ENCODE measurements at places on chromosomes 2 and 18.

GRCh38 chr2:111139637-111140317 lies 19.1 kb downstream of the BCL2L11 start:
- DNase-seq = no peak

- DNase-seq = no peak
Observed at GRCh38 chr2:50712569-50712968, 319.4 kb downstream of the NRXN1 start.

- no peak for DNase-seq
Observed at GRCh38 chr18:39724652-39725051, 2159.1 kb upstream of the CELF4 start.

- DNase-seq = no peak
Observed at GRCh38 chr2:201244829-201245228, 15.5 kb upstream of the CASP8 start.

GRCh38 chr18:62037012-62037742 lies 144.4 kb upstream of the RNF152 start:
- DNase-seq = no peak

- DNase-seq = no peak
Observed at GRCh38 chr2:121038431-121038830, 246.6 kb downstream of the TFCP2L1 start.

GRCh38 chr2:199449956-199450355 lies 7.8 kb downstream of the SATB2 start:
- DNase-seq = no peak

GRCh38 chr2:237300739-237301138 lies 113.2 kb downstream of the COL6A3 start:
- DNase-seq = no peak

DNA sequence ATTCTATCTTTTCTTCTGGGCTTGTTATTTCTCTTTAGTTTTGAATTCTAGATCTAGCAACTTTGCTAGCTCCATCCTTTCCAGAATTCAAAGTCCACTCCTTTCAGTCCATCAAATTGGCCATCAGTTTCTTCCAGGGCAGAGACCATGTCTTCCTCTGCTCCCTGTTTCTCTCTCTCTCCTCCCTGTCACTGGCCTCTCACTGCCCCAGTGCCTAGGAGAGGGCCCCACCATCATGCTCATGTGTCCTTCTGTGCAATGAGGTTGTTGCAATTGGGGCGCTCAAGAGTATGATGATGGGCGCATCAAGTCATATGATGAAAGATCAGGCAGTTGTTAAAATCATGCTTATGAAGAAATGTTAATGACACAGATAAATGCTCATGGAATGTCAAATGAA lies 159.2 kb upstream of the HS6ST1 start:
- DNase-seq = no peak

- DNase-seq = no peak
Observed at GRCh38 chr2:65922030-65922429, 489.6 kb upstream of the SPRED2 start.

DNA sequence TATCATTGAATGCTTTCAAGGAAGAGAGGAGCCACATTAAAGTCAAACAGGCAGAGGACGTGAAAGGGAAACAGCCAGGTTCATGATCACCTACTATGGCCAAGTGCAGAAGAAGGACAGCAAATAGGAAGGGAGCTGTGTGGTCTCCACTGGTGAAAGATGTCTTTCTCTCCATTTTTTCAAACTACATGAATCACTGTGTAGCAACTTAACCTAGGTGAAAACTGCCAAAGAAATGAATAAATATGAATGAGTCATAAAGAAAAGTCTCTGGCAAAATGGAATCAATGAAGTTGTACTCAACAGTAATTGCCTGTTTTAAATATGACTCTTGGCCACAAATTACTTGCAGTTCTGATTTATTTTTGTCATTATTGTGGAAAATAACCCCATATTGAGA lies 452.6 kb upstream of the PKDCC start:
- no peak for DNase-seq

DNA sequence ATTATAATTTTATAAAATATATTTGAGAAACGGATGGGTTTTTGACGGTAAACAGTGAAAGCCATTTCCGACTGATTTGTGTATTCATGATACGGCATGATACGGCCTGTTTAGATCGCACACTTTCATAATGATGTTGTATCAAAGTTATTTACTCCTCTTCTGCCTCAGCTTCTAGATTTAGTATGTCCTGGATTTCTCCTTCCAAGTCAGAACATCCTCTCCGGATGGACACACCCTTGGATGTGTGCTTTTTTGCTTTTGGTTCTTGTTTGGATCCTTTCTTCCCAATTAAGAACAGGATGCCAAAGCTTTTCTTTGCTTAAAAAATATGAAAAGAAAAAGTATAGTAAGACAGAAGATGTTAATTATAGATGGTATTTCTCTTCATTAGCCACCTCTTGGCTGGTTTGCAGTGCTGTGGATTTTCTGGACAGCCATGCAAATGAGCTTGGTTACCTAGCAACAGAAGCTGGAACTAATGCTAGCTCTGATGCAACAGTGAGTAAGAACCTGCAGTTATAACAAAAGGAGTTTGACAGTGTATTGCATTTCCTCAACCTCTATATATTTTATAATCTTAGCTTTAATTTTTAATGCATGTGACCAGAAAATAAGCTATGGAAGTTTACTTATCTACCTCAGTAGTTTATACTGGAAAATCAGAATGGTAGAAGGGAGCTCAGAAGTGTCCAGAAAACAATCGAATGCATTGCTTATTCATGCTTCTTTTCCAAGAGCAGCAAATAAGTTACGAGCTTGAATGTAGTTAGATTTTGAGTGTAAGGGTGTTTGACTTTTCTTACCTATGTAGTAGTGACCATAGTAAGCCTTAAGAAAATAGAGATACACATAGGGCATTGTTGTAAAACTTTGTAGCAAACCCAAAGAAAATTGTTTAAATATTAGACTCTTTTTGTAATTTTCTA lies 27.9 kb downstream of the RMND5A start:
- peak; percentile 37 for DNase-seq

- DNase-seq = no peak
Observed at GRCh38 chr2:131521961-131522781, 5.5 kb upstream of the CCDC74A start.

DNA sequence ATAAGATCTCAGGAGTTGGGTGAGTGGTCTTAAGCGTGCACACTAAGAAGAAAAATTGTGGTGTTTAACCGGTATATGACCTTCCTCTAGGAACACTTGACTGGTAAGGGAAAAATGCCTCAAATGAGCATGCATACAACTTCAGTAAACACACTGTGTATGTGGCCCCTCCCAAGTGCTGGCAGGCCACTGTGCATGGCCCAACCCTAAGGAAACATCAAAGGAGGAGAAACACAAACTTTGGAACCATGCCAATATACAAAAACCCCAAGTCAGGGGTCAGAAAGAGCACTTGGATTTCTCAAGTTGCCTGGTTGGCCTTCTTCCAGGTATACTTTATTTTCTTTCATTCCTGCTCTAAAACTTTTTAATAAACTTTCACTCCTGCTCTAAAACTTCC lies 308.9 kb upstream of the LRRTM4 start:
- DNase-seq = no peak

DNA sequence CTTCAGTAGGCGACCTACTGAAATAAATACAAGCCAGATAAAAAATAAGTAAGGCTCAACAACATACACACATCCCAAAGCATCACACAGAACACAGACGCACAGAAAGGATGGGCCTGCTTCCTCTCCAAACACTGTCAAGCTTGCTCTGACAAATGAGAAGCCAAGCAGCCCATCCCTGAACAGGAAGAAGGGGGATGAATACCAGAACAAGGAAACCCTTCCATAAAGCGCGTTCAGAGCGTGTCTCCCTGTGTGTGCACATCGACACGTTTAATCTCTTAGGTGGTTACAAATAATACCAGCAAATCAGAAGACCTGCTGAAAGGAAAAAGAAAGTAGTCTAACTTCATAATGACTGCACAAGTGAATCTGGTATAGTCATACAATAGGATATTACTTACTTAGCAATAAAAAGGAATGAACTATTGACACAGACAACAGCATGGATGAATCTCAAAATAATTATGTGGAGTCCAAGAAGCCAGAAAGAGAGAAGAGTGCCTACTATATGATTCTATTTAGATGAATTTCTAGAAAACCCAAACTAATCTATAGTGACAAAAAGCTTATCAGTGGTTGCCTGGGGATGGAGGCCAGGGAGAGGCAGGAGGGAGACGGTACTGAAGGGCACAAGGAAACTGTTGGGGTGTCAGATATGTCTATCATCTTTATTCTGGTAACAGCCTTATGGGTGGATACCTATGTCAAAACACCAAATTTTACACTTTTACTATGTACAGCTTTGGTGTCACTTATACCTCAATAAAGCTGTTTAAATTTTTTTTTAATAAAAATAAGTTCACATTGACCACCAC lies 26.8 kb downstream of the MBOAT2 start:
- no peak for DNase-seq

GRCh38 chr2:211333377-211333776 lies 777.0 kb downstream of the CPS1 start:
- no peak for DNase-seq

- no peak for DNase-seq
Observed at GRCh38 chr2:148660999-148661398, 16.4 kb downstream of the EPC2 start.

GRCh38 chr2:73036766-73037165 lies 34.7 kb downstream of the SFXN5 start:
- DNase-seq = no peak

- no peak for DNase-seq
Observed at GRCh38 chr2:68690851-68691250, 43.8 kb upstream of the ARHGAP25 start.

DNA sequence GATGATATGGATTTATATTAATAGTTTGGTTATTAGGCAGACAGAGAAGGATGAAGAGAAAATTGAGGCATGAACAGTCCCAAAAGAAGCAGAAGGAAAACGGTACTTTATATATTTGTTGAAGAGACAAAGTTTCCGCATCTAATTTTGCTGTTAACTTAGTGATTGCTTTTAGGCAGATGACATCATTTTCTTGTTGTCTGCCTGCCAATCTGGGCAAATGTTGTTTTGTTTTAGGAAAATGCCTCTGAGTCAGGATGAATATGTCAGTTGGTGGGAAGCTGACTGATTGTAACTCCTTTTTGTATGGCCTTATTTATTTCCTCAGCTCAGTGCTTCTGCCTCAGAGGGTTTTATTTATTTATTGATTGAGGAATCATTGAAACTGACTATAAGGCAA lies 52.5 kb upstream of the CAVIN2 start:
- DNase-seq = no peak

GRCh38 chr18:56096861-56097260 lies 508.9 kb upstream of the TCF4 start:
- no peak for DNase-seq

DNA sequence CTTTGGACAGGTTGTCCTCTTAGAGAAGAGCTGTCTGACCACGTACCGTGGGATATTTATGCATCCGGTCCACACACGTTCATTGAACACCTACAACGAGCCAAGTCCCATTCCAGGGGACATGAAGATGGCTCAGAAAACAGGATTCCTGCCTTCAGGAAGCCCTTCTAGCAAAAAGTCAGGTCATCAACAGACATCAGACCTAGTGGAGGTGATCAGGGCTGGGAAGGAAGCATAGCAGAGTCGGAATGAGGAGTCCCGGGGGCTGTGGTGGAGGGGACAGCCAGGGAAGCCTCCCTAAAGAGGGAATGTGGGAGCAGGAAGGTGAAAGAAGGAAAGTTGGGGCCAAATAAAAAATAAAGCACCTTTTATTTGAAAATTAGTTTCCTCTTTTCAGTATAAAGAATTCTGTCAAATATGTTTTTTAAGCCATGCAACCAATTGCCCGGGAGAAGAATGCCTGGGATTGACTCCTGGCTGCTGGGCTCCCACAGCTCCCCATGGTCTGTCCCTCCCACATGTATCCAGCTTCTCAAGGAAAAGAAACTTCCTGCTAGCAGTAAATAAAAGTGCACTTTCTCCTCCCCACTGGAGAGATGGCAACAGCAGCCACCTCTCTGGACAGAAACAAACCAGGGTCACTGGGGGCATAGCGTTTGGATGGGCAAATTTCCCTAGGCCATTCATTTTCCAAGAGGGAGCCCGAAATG lies 144.8 kb downstream of the SMAD7 start:
- no peak for DNase-seq

GRCh38 chr18:57801761-57802212 lies 1.3 kb downstream of the ATP8B1 start:
- no peak for DNase-seq

- DNase-seq = no peak
Observed at GRCh38 chr2:238009563-238009962, 42.7 kb downstream of the UBE2F start.

DNA sequence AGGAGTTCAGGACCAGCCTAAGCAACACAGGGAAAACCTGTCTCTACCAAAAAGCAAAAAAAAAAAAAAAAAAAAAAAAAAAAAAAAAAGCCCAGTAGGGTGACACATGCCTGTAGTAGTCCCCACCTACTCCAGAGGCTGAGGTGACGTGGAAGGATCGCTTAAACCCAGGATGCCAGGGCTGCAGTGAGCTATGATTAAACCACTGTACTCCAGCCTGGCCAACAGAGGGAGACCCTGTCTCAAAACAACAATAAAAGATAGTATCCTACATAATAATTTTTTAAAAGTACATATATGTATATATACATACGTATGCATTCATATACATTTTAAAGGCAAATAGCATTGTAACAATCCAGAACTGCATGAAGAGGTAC lies 51.7 kb downstream of the SOS1 start:
- DNase-seq = peak; percentile 19

All from activated CD4-positive, alpha-beta T cell treated with anti-CD3 and anti-CD28 coated beads, Interleukin-2, amount 50 U/mL, for 16 hours (primary cell).